ENCODE measurements at places on chromosomes 1 and 21. TPM values are rescaled to one million over a fixed set of nuclear protein-coding genes. Genes with fewer than 3 reads are reported as not detected.

DNA sequence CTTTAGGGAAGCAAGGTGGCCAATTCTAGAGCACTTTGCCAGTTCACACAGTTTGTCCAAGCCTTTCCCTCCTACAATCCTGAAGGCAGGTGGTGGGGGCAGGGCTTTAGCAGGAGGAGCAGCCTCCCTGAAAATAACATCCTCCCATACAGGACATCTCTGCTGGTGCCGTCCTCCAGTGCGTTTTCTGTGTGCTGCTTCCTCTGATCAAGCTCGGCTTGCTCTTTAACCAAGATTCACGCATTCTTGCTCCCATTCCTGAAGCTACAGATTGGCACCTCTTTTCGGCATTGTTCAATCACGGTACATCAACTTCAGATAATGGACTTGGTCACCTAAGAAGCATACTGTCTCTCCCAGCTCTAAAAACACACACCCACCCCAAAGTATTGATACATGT lies 7.5 kb upstream of the DPT start:
- no peaks in the 10 kb centered on the region for H3K36me3 ChIP-seq
- H3K4me3 ChIP-seq, result no peak overlapping the region
- no peak for DNase-seq
- peaks cover 9% of the 10 kb centered on the region for H3K27me3 ChIP-seq

DNA sequence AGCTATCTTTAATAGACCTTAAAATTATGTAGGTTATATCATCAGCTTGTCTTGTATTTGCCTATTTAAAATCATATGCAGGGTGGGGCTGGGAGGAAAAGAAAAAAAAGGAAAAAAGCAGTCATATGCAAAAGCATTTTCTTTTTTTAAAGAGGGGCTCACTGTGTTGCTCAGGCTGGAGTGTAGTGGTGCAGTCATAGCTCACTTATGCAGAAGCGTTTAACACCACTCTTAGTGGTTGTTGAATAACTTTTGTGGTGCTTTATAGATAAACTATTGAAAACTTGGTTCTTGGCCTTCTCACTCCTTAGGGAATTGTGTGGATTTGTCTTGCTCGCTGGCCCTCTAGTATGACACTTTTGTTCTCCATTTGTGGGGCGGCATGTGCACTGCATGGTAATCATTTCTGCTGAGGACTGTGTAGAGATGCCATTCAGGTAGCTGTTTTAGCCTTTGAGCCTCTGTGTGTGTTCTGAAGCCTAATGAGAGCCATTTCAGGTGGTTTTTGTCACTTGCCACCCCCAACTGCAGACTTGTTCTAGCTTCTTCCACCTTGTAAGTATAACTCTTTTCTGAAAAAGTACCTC lies 77.8 kb downstream of the KIF1B start:
- peaks cover 2% of the 10 kb centered on the region for H3K36me3 ChIP-seq
- no peak overlapping the region for H3K27ac ChIP-seq
- DNase-seq, result no peak
- no peaks in the 10 kb centered on the region for H3K27me3 ChIP-seq

GRCh38 chr1:43463479-43463878 lies 9.7 kb upstream of the HYI start:
- H3K4me1 ChIP-seq, result peaks cover 11% of the 10 kb centered on the region
- no peaks in the 10 kb centered on the region for H3K36me3 ChIP-seq
- H3K4me3 ChIP-seq, result no peak overlapping the region
- DNase-seq, result no peak
- H3K27me3 ChIP-seq, result peaks cover 9% of the 10 kb centered on the region

DNA sequence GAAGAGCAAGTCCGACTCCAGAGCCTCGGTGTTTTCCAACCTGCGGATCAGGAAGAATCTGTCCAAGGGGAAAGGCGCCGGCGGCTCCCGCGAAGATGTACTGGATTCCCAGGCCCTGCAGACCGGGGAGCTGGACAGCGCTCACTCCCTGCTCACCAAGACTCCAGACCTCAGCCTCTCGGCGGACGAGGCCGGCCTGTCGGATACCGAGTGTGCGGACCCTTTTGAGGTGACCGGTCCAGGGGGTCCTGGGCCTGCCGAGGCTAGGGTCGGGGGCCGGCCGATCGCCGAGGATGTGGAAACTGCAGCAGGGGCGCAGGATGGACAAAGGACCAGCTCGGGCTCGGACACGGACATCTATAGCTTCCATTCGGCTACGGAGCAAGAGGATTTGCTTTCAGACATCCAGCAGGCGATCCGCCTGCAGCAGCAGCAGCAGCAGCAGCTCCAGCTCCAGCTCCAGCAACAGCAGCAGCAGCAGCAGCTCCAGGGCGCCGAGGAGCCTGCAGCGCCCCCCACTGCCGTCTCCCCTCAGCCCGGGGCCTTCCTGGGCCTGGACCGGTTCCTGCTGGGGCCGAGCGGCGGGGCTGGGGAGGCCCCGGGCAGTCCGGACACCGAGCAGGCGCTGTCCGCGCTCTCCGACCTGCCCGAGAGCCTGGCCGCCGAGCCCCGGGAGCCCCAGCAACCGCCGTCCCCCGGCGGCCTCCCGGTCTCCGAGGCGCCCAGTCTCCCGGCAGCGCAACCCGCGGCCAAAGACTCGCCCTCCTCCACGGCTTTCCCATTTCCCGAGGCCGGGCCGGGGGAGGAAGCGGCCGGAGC lies 827 bp downstream of the FMN2 start:
- no peak overlapping the region for H3K4me3 ChIP-seq
- H3K4me1 ChIP-seq, result peaks cover 4% of the 10 kb centered on the region
- no peak overlapping the region for H3K27ac ChIP-seq

- no peaks in the 10 kb centered on the region for H3K27me3 ChIP-seq
- no peak overlapping the region for H3K27ac ChIP-seq
- DNase-seq, result no peak
- no peak overlapping the region for H3K4me3 ChIP-seq
- no peaks in the 10 kb centered on the region for H3K4me1 ChIP-seq
Observed at GRCh38 chr1:199619223-199619622, 408.3 kb upstream of the NR5A2 start.

DNA sequence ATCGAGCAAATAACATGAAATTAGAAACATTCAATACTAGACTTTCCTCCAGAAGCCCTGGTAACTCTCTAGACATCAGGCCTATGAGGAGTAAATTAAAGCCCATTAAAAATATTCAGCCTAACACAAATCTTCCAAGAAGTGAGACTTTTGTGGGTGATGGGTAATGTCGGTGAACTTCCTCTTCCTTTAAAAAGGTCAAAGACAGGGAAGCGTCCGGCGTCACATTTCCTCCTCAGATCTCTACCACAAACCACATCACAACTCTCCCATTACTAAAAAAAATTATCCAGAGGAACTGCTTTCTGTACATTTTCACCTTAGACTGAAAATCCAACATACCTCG lies 1.4 kb downstream of the EIF4G3 start:
- peaks cover 2% of the 10 kb centered on the region for H3K27me3 ChIP-seq
- H3K4me1 ChIP-seq, result peaks cover 36% of the 10 kb centered on the region
- peak overlapping the region; percentile 82 for H3K4me3 ChIP-seq
- peak; percentile 45 for DNase-seq
- peak overlapping the region; percentile 88 for H3K27ac ChIP-seq

GRCh38 chr1:53246261-53247134 lies 8.2 kb upstream of the MAGOH start:
- no peak overlapping the region for H3K4me3 ChIP-seq
- DNase-seq, result no peak
- no peaks in the 10 kb centered on the region for H3K27me3 ChIP-seq
- H3K27ac ChIP-seq, result no peak overlapping the region

- no peaks in the 10 kb centered on the region for H3K27me3 ChIP-seq
- peaks cover 15% of the 10 kb centered on the region for H3K4me1 ChIP-seq
- no peak for DNase-seq
- no peak overlapping the region for H3K27ac ChIP-seq
- no peak overlapping the region for H3K4me3 ChIP-seq
Observed at GRCh38 chr1:217622042-217622441, 8.8 kb downstream of the GPATCH2 start.

DNA sequence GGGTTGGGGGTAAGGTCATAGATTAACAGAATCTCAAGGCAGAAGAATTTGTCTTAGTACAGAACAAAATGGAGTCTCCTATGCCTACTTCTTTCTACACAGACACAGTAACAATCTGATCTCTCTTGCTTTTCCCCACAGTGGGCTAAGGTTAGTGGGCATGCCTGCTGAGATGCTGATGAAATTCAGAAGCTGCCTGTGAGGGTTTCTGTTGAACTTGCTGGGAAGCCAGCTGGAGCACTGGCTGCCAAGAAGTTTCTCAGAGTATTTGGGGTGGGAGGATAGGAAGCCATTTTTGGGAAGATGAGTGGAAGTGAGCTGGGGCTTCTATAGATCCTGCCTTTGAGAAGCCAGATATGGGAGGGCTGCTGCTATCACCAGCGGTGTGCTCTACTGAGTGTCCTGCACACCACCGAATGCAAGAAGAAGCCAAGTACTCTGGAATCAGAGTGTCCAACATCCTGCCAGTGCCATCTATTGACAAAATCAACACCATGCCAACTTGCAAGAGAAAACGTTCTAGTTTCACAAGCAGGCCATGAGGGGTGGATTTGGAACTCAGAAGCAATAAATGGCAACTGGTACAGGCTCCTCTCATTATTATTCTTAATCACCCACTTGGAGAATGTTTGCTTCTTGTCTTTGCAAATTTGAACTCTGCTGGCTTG lies 102.7 kb downstream of the PTPRU start:
- H3K27ac ChIP-seq, result no peak overlapping the region
- DNase-seq, result no peak
- H3K4me1 ChIP-seq, result no peaks in the 10 kb centered on the region
- no peak overlapping the region for H3K4me3 ChIP-seq
- H3K36me3 ChIP-seq, result no peaks in the 10 kb centered on the region

- no peak overlapping the region for H3K27ac ChIP-seq
- H3K27me3 ChIP-seq, result no peaks in the 10 kb centered on the region
- H3K4me3 ChIP-seq, result no peak overlapping the region
- no peaks in the 10 kb centered on the region for H3K36me3 ChIP-seq
- DNase-seq, result no peak
Observed at GRCh38 chr1:17673329-17674072, 81.6 kb upstream of the ACTL8 start.

GRCh38 chr1:201713086-201713810 lies 115.7 kb upstream of the IPO9 start:
- no peak for DNase-seq
- no peaks in the 10 kb centered on the region for H3K4me1 ChIP-seq
- no peaks in the 10 kb centered on the region for H3K36me3 ChIP-seq
- no peak overlapping the region for H3K4me3 ChIP-seq
- no peaks in the 10 kb centered on the region for H3K27me3 ChIP-seq

The ATP6V1G3 gene
- total RNA-seq, result not detected
